Stimulated activated naive B cell treated with anti-CD40 and anti-IgM and Interleukin-4, amounts not matched to agents 10 μg/mL and 1 μg/mL and 100 μg/mL, for 72 hours (primary cell): ENCODE measurements at places on chromosomes 6 and 20.

DNA sequence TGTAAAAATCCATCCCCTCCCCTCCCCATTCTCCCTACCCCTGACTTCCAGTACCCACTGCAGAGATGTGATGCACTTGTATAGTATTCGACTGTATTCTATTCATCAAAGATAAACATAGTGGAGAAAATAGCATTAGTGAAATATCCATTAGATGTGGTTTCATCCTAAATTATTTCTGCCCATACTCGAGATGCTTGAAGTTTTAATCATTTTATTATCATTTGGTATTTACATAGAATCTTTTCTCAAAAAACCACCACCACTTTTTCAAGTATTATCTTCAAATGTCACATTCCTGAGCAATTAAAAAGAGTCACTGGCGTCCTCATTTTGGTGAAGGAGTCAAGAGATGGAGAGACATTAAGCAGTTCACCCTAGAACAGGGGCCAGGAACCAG is 181.9 kb downstream of the HAO1 start:
- no peak for DNase-seq

DNA sequence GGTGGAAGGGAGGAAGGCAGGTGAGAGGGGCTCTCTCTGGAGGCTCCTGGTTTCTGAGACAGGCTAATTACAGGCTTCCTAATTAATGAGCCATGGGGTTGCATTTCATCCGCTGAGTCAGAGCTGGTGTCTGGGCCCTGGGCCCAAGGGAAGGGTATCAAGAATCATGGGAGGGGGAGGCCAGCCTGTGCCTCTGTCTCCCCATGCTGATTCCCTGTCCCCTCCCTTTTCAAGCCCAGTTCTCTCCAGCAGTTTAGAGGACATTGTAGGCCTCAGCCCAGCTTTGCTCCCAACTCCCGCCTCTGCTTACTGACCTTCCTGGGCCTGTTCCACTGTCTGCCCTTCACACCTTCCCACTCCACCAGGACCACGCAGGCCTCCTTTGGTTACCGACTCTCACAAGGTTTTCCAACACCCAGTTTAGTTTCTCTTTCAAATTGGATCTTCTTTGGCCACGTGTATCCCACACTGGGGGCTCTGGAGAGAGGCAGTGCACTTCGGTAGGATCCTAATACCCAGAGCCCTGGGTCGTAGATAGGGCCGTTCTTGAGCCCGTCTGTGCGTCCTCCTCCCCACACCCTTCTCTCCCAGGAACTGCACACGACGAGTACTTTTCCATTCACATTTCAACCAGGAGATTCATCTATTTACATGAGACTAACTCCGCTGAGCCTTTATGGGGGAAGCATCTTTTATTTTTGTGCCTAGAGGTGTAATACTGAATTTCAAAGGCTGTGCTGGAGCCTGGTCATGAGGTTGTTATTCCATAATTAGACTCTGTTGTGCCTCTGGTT is 18.2 kb upstream of the AVP start:
- DNase-seq = no peak

DNA sequence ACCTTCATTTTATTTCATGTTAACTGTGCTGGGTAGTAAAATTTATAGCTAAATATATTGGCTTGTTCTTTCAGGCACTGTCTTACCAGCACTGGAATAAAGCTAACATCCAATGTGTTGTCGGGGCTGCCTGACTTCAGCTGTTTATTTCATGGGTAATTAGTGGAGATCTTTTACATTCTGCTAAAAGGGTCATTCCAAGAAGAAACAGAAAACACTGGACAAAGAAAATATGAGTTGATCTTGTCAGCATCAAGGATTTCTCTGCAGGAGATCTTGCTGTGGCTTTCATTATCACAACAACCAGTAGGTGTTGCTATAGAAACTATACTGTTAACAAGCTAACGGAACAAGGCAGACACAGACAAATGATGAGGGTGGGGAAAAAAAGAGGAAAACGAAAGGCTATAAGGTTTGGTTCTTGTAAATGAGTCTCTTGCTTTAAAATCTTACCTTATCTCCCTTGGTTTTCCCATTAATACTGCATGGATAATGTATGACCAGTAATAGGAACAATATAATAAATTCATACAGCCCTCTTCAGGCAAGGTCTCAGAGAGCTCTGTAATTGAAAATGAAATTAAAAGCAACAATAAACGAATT is 206.8 kb downstream of the SIM1 start:
- no peak for DNase-seq

DNA sequence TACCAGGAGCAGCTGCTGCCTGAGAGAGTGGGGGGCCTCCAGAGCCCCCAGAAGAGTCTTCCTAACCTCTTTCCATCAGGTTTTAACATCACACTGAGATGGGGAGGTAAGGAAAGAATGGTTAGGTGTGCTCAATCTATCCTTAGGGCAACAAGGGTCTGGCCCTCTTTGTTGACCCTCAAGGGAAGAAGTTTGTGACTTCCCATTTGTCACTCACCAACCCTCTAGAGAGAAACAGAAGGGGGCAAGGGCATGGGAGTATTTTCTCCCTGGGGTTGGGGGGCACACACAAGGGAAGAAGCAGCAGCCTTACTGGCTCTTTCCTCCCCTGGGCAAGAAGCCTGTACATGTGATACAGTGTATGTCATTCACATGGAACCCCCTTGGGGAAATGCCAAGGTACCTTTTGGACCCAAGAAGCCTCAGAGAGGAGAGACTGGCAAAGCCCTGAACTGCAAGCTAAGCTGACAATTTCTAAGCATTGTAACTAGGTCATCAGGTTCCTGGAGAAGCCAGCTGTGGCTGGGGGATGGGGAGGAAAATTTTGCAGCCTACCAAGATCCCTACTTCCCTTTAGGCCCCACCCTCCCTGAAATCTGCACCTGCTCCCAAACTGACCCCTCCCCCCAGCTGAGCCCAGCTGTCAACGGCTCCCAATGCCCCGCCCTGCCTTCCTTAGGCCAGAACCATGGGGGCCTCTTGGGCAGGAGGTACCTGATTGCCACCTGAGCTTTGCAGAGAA is 14.5 kb downstream of the BCL2L1 start:
- DNase-seq = no peak

DNA sequence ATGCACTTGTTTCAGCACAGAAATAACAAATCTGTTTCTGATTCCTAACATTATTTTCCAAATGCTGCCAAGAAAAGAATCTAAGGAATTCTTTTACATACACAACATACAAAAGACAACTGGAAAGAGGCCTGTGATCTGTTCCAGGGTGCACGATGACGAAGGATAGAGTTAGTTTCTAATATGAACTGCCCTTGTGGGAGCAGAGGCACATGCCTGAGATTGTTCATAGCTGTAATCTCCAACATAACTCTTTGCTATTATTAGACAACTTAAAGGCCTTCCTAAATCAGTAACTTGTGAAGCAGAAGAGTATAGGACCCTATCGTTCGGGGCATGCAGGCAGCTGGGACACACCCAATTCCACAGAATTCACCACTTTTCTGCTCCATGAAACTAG is 41.2 kb upstream of the NHSL1 start:
- DNase-seq = no peak

GRCh38 chr20:25321262-25321831 is 69.3 kb downstream of the ABHD12 start:
- DNase-seq = no peak

GRCh38 chr6:157682856-157683481 is 140.1 kb upstream of the SNX9 start:
- DNase-seq = no peak

DNA sequence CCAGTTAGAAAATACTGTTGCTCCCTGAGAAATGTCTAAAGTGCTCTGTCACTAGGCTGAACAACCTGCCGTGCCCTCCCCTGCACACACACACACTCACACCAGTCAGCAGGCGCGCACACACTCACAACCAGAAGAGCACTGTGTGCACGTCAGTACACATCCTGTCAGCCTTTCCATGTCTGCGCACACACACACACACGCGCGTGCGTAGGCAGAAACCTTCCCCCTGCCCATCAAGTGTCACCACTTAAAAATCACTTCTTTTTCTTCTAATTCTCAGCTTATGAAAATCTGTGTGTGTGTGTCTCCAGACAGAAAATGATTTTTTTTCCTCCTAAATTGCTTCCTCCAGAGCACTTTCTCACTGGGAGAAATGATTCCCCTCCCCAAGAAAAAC is 100.3 kb downstream of the EDN3 start:
- no peak for DNase-seq

DNA sequence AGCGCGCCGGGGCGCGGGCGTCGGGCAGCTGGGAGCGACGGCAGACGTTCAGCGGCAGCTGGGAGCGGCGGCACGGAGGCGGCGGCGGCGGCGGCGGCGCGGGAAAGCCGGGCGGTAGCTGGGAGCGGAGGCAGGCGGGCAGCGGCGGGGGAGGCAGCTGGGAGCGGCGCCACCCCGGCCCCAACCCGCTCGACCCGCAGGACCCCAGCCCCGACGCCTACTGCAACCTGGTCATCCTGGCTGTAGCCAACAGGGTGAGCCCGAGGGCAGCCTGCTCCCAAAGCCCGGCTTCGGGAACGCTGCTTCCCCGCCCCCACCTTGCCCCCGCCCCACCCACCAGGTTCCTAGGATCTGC is 8.9 kb downstream of the CCM2L start:
- no peak for DNase-seq

DNA sequence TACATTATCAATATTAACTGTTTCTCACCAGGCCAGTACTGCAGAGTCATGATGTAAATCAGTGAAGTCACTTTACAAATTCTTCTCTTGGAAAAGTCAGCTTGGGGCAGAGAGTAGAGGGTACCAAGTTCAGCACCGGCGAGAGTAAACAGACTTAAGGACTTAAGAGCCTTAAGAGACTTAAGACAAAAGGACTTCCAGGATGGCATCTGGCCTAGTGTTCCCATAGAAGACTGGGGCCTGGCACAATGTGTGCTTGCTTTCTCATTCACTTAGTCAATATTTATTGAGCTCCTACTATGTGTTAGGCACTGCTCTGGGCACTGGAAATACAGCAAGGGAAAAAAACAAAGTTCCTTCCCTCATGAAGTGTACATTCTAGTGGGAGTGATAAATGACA is 1.4 kb upstream of the SNPH start:
- no peak for DNase-seq

DNA sequence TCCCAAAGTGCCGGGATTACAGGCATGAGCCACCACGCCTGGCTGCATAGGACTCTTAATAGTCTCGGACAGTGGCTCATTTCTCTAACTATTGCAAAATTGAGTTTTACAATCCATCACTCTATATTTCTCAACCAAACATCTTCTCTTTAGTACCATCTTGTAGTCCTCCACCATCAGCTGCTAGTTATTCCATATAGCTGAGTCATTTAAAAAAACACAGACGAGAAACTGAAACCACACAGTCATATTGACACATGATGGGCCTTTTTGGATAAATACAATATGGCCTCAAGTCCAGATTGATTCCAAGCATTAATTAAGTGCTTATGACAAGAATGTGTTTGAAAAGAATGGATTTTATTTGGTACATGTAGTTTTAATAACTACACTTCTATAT is 599.1 kb downstream of the MEI4 start:
- no peak for DNase-seq

GRCh38 chr20:19440660-19441527 is 228.5 kb downstream of the SLC24A3 start:
- DNase-seq = no peak

- no peak for DNase-seq
Measured at GRCh38 chr20:19181552-19181951, 30.9 kb upstream of the SLC24A3 start.

DNA sequence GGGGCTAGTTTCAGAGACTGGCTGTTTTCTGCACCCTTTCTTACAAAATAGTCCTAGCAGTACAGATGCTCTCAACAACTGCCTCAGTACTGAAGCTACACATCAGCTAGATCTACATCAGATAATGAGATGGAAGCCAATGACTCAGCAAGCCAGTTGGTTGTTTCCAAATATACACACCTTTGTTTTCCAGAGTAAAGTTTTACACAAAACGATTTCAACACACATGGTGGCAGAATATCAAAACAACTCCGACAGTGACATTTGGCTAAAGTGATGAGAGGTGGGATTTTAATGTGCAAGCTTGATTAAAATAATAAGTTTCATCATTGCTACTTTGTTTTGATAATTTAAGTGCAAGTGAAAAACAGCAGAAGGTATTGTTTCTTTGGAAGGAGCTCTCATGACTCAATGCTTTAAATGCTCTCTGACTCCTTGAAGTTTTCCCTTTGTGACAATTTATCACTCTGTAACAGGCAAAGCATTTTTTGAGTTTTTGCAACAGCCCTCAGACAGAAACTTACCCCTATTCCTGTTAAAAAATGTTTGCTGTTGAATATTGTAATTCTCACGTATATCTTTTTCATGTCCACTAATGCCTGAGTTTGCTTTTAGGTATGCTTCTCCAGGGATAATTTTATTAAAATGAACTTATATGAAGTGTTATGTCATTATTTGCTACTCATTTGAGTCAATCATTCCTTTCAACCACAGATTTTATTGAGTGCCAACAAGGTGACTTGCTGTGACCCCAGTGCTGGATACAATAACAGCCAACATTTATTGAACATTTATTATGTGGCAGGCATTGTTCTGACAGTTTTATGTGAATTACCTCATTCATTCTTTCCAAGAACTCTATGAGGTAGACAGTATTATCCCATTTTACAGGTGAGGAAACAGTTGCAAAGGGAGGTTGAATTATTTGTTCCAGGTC is 882.0 kb downstream of the TFAP2A start:
- no peak for DNase-seq

GRCh38 chr6:151675746-151676459 is 131.6 kb upstream of the ESR1 start:
- DNase-seq = no peak

DNA sequence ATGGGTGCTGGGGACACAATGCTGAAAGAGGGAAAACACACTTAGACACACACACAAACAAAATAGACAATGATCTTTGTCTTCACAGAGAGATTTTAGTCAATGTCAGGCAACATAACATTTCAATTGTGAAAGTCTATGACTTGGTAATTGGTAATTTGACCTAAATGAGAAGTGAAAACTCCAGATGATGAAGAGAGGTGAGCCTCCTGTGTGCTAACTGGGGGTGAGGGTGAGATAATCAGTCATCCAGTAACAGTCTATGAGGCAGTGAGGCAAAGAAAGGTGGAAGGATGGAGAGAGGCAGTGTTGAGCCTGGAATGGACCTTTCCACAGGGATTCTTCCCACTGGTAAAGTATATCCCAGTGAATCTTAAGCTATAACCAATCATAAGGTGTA is 744.2 kb downstream of the MAFB start:
- no peak for DNase-seq

GRCh38 chr6:169489563-169490245 is 212.1 kb downstream of the WDR27 start:
- no peak for DNase-seq

- DNase-seq = no peak
Measured at GRCh38 chr20:57658833-57659516, 38.7 kb upstream of the ZBP1 start.

DNA sequence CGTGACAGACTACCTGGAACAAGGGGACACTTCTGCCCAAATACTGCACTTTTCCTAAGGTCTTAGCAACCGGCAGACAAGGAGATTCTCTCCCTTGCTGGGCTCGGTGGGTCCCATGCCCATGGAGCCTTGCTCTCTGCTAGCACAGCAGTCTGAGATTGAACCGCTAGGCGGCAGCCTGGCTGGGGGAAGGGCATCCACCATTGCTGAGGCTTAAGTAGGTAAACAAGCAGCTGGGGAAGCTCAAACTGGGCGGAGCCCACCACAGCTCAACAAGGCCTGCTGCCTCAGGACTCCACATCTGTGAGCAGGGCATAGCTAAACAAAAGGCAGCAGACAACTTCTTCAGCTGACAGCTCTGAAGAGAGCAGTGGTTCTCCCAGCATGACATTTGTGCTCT is 87.8 kb upstream of the ASCC3 start:
- DNase-seq = no peak
